ENCODE measurements at places on chromosomes 12 and 14.

DNA sequence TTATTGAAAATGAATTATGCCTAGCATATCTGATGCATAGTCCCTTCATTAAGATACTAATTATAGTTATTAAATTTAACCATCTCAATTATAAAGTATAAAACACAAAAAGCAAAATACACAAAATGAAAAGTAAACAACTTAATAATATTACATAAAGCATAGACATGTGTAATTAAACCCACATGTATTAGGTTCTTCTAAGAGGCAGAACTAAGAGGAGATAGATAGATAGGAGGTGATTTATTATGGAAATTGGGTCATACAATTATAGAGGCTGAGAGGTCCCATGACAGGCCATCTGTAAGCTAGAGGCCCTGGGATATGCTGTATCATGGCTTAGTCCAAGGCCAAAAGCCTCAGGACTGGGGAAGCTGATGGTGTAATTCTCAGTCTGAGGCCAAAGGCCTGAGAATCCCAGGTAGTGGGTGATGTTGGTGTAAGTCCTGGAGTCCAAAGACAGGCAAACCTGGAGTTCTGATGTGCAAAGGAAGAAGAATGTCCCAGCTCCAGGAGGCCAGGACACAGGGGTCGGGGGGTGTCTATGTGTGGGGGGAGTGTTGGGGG, 953.3 kb downstream of the TRHDE start:
- DNase-seq = no peak
- H3K27me3 ChIP-seq = no peaks in the 10 kb centered on the region
- no peaks in the 10 kb centered on the region for H3K4me1 ChIP-seq
- no peak overlapping the region for H3K27ac ChIP-seq
- no peak overlapping the region for H3K4me3 ChIP-seq

DNA sequence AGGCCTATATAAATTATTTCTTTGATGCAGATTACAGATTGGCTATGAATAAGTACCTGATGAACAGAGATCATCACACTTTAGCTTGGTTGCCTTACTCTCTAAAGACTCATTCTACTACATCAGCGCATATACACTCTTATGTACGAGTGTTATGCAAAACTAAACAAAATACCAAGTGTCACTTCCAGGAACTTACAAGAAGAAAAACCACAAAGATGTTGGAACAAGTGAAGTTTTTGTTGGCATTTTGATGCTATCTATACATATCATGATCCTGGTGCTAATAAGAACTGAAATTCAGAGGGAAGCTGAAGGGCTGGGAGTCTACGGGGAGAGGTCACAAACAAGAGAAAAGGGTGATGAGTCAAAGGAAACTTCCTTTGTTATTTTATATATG, 47.9 kb upstream of the CERS5 start:
- no peaks in the 10 kb centered on the region for H3K27me3 ChIP-seq
- no peak for DNase-seq
- peaks cover 59% of the 10 kb centered on the region for H3K4me1 ChIP-seq
- peak overlapping the region; percentile 76 for H3K27ac ChIP-seq

- H3K4me3 ChIP-seq = no peak overlapping the region
- H3K27me3 ChIP-seq = no peaks in the 10 kb centered on the region
- no peaks in the 10 kb centered on the region for H3K36me3 ChIP-seq
- no peak overlapping the region for H3K27ac ChIP-seq
- DNase-seq = no peak
These were observed 241.6 kb downstream of the LRIG3 start for GRCh38 chr12:58678753-58679152.

- H3K4me1 ChIP-seq = no peaks in the 10 kb centered on the region
- DNase-seq = no peak
- H3K36me3 ChIP-seq = peaks cover 2% of the 10 kb centered on the region
- no peak overlapping the region for H3K4me3 ChIP-seq
- H3K27me3 ChIP-seq = peaks cover 1% of the 10 kb centered on the region
These were observed 13.5 kb downstream of the MIA2 start for GRCh38 chr14:39247256-39247655.

DNA sequence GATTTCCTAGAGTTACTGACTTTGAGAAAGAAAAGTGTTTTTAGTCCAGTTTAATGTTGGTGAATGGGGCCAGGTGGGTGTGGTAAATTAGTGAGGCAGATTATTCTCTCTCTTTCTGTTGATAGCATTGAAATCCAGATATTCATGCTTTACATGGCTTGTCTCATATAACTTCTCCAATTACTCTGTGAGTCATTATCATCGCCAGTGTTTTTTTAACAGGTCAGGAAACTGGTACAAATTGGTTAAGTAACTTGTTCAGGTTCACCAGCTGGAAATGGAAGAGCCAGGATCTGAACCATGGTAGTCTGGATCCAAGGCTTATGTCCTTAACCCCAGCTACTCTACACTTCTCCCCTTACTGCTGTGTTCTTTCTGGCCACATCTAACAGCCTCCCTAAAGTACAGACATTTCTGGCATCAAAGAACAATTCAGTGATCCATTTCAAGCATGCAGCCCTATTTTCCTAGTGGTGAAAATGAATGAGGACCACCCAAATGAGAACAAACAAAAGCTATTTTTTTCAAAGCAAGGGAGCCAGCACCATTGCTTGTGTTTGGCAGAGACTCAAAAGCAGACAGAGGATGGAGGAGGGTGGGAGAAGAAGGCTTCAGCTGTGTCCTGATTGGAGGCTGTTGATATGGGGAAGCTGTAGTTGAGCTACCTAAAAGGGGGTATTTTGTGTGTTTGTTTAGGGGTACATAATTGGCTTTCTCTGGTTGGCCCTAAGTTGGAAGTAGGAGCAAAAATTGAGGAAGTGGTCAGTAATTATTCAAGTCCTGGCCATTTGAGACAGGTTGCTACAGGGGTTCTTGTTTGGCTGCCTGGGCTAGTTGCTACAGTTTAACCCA, 1.7 kb downstream of the IRAK3 start:
- no peak overlapping the region for H3K4me3 ChIP-seq
- H3K27ac ChIP-seq = no peak overlapping the region

- DNase-seq = no peak
- H3K4me3 ChIP-seq = no peak overlapping the region
- H3K27me3 ChIP-seq = no peaks in the 10 kb centered on the region
- no peak overlapping the region for H3K27ac ChIP-seq
- H3K4me1 ChIP-seq = no peaks in the 10 kb centered on the region
These were observed 20.4 kb upstream of the DIO2 start for GRCh38 chr14:80231702-80232101.

GRCh38 chr12:66767536-66767935, 88.7 kb upstream of the GRIP1 start:
- H3K27me3 ChIP-seq = peaks cover 2% of the 10 kb centered on the region
- DNase-seq = no peak
- peaks cover 13% of the 10 kb centered on the region for H3K4me1 ChIP-seq
- H3K4me3 ChIP-seq = no peak overlapping the region

- H3K4me3 ChIP-seq = no peak overlapping the region
- DNase-seq = peak; percentile 47
- H3K4me1 ChIP-seq = no peaks in the 10 kb centered on the region
- no peaks in the 10 kb centered on the region for H3K36me3 ChIP-seq
These were observed 33.4 kb upstream of the SYNDIG1L start for GRCh38 chr14:74459289-74459946.

DNA sequence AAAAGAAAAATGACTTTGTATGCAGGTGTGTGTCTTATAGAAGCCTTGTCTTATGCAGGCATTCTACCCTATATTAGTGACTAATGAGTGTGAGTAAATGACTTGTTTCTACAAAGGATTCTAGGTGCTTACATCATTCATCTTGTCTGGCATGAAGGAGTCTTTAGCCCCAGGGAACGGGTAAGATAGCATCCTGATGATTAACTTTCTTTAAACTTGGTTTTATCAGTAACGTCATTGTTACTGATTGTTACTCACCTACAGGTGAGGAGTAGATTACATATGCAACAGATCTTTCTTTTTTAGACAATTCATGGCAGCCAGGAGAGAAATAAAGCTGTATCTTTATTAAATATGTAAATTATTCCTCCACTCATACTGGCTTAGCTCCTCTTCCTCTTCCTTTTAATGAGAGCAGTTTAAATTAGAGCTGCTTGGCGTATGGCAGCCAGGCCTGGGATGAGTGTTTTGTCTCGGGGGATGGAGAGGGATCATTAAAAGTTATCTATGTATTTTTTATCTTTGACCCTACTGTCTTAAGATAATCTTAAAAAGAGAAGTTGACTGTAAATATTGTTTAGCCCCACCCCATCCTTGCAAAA, 57.2 kb upstream of the ATP2A2 start:
- H3K4me3 ChIP-seq = no peak overlapping the region
- DNase-seq = no peak
- H3K27ac ChIP-seq = no peak overlapping the region
- H3K27me3 ChIP-seq = peaks cover 1% of the 10 kb centered on the region
- no peaks in the 10 kb centered on the region for H3K36me3 ChIP-seq
- H3K4me1 ChIP-seq = no peaks in the 10 kb centered on the region

GRCh38 chr14:75234173-75235115, 44.2 kb upstream of the FOS start:
- H3K4me3 ChIP-seq = no peak overlapping the region
- DNase-seq = no peak
- H3K4me1 ChIP-seq = peaks cover 29% of the 10 kb centered on the region
- no peaks in the 10 kb centered on the region for H3K27me3 ChIP-seq
- no peaks in the 10 kb centered on the region for H3K36me3 ChIP-seq

GRCh38 chr12:92143686-92144630, 1.7 kb downstream of the BTG1 start:
- H3K36me3 ChIP-seq = peaks cover 72% of the 10 kb centered on the region
- H3K27me3 ChIP-seq = peaks cover 2% of the 10 kb centered on the region
- H3K4me1 ChIP-seq = peaks cover 19% of the 10 kb centered on the region
- H3K27ac ChIP-seq = peak overlapping the region; percentile 91
- DNase-seq = peak; percentile 86

All from activated CD4-positive, alpha-beta memory T cell treated with anti-CD3 and anti-CD28 coated beads for 36 hours (primary cell).